ENCODE measurements at places on chromosomes 12 and 14.

- DNase-seq: no peak
Measured at GRCh38 chr12:26027401-26027800, 68.9 kb downstream of the RASSF8 start.

GRCh38 chr14:36955376-36955775 lies 217.0 kb downstream of the SLC25A21 start:
- no peak for DNase-seq

DNA sequence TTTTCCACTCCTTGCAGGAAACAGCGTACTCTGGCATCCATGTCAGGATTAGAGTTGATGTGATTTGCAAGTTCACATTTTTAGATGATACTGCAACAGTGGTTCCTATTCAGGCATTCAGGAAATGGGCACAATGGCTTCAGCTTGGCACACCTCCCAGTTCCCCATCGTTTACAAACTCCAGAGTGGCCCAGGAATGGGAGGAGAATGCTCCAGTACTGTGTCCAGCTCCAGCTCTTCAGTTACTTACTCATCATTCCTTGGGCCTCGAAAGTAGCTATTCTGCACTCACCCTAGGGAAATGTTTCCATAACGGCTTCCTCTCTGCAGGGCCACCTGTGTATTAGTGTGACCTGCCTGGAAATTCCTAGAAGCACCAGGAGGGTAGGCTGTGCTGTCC lies 239.7 kb upstream of the RGS6 start:
- no peak for DNase-seq

GRCh38 chr12:113475451-113476175 lies 3.9 kb upstream of the LHX5 start:
- DNase-seq: no peak

GRCh38 chr14:44135972-44136371 lies 371.1 kb downstream of the FSCB start:
- no peak for DNase-seq

- DNase-seq: no peak
Measured at GRCh38 chr14:97267509-97267908, 470.3 kb downstream of the VRK1 start.

GRCh38 chr12:121535150-121536053 lies 45.4 kb downstream of the KDM2B start:
- DNase-seq: peak; percentile 25

DNA sequence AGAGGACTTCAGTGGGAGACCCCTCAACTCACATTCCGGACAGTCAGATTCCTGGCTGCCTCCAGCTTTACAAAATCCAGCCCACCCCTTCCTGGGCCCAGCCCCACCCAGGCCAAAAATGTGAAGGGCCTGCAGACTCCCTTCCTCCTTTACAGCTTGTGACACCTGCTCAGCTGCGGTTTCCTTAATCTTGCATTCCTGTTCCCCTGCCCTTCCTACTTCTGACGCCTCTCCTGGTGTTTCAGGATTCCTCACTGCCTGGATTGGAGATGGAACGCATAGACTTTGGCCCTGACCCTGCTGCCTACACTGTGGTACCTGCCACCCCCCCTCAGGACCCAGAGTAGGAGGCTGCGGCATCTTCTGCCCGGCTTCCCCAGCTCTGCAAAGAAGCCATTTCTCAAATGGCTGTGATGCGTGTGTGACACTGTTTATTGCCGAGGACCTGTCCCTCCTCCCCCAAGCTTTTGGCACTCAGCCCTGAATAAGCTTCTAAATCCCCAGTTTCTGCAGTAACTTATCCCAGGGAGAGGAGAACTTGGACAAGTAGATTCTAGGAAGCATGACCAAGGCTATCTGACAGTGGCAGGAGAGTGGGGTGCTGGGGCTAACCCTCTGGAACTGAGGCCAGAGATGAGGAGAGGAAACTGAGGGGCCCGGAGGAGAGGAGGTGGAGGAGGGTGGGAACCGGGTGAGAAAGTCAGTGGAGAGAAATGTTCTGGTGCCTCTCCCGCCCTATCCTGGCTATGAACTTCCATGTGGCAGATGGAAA lies 24.9 kb upstream of the BCDIN3D start:
- DNase-seq: no peak

DNA sequence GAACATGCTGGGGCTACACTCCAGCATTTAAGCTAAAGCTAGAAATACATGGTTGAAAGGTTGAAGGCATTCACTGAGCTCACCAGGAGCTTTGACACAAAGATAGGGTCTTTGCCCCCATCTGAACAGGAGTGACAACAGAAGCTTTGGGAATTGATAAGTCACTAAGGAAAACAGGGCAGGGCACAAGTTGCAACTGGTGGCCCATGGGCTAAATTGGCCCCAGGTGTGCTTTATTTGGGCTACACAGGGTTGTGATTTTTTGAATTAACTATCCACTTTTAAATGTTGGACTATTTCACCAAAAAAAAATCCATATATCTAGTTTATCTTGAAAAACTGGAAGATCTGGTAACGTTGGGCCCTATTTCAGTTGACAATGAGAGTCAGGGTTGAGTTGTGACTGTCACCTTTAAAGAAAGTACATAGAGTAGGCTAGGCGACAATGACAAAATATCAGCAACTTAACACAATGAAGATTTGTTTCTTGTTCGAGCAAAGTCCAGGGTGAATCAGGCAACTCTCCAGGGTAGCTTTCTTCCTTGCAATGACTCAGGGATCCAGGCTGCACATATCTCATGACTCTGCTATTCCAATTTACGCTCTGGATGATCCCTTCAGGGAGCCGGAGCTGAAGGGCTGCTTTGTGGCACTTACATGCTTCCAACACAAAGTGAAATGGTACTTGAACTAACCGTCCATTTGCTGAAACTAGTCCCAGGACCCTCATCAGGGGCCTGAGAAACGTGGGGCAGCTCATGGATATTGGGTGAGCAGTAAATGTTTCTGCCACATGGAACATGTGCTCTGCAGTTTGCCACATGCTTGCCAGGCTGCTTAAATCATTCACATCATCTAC lies 13.3 kb upstream of the EIF4B start:
- no peak for DNase-seq

All from adipocyte (in vitro differentiated cells).